Chondrocyte (in vitro differentiated cells): ENCODE measurements at places on chromosomes 3 and 15. TPM values are rescaled to one million over a fixed set of nuclear protein-coding genes. Genes with fewer than 3 reads are reported as not detected.

Gene SLC22A14
- total RNA-seq = 0.62 to 1.2 TPM (median 0.75 TPM) in 3 replicates

GRCh38 chr3:153090973-153091372, 71.1 kb upstream of the RAP2B start:
- no peak overlapping the region for H3K27ac ChIP-seq
- peaks cover 4% of the 10 kb centered on the region for H3K4me1 ChIP-seq

Gene GP5
- total RNA-seq = 0.28 TPM in 1 of 3 replicates, not detected in the others

Gene GPR87
- total RNA-seq = not detected in 3 replicates

- peaks cover 2% of the 10 kb centered on the region for H3K36me3 ChIP-seq
- H3K27ac ChIP-seq = peak overlapping the region; percentile 92
- H3K4me3 ChIP-seq = peak overlapping the region; percentile 66
- DNase-seq = no peak
- no peaks in the 10 kb centered on the region for H3K27me3 ChIP-seq
- H3K4me1 ChIP-seq = peaks cover 40% of the 10 kb centered on the region
Measured at GRCh38 chr15:52651868-52652267, 27.3 kb downstream of the ATOSA start.

Gene AGTR1
- 2.1 to 2.2 TPM (median 2.1 TPM) in 3 replicates for total RNA-seq

Gene EFHB
- total RNA-seq = 0.37 to 1.6 TPM (median 1.0 TPM) in 3 replicates

Gene ULK3
- 24.3 to 29.0 TPM (median 24.5 TPM) in 3 replicates for total RNA-seq

GRCh38 chr3:115488409-115488808, 134.9 kb upstream of the GAP43 start:
- H3K27me3 ChIP-seq = no peaks in the 10 kb centered on the region
- H3K27ac ChIP-seq = no peak overlapping the region
- DNase-seq = no peak
- no peaks in the 10 kb centered on the region for H3K36me3 ChIP-seq
- no peaks in the 10 kb centered on the region for H3K4me1 ChIP-seq
